ENCODE measurements at places on chromosomes 4 and X.

GRCh38 chr4:101807351-101807750 lies 16.8 kb downstream of the BANK1 start:
- no peak for DNase-seq

GRCh38 chrX:70423936-70424675 lies 992 bp downstream of the GDPD2 start:
- no peak for DNase-seq

- DNase-seq = peak; percentile 5
Observed at GRCh38 chrX:134774190-134775048, 116.1 kb upstream of the PLAC1 start.

- DNase-seq = no peak
Observed at GRCh38 chr4:113142351-113142750, 92.9 kb downstream of the ANK2 start.

- no peak for DNase-seq
Observed at GRCh38 chr4:186902361-186902760, 178.7 kb upstream of the FAT1 start.

- peak; percentile 67 for DNase-seq
Observed at GRCh38 chr4:122099896-122100295, 52.2 kb upstream of the BLTP1 start.

DNA sequence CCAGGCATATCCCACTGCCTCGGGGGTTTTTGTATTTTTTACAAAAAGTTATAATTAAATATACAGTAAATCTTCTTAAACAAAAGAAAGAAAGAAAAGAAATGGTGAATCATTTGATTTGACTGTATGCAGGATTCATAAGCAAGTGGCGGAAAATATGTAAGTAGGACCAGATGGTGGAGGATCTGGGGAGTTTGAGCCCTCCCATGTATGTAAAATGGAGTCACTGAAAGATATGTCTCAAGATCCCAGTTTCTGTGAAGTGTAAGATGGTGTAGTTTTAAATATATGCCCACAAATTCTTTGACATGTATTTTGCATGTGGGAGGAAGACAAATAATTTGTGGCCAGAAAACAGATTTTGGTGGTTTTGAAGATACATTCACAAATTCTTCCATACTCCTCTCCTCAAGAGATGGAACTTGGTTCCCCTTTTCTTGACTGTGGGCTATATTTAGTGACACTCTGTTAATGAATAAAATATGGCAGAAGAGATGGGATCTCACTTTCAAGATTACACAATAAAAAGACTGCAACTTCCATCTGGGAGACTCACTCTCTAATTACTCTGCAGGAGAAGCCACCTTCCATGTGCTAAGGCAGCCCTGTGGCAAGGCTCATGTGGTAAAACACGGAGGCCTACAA lies 133.6 kb upstream of the S100G start:
- DNase-seq = no peak

GRCh38 chr4:102639598-102639997 lies 121.2 kb downstream of the MANBA start:
- DNase-seq = no peak

DNA sequence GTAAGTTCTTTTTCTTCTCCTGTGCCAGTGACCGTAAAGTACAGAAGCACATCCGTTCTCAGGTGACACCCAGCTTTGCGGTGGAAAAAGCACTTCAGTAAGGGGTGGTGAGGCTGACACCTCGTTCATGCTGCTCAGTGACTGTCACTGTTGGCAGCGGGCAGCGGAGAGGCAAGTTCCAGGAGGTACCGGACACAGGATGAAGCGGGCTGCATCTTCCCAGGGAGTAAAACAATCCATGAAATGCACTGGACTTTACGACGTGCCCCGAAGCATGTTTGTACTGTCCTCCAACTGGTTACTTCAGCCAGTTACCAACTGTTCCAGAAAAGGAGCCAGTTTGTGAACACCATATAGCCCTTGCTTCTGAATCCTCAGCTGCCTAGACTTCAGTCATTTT lies 110.7 kb downstream of the ZNF827 start:
- DNase-seq = no peak

- no peak for DNase-seq
Observed at GRCh38 chr4:73692254-73692653, 48.1 kb upstream of the CXCL8 start.

DNA sequence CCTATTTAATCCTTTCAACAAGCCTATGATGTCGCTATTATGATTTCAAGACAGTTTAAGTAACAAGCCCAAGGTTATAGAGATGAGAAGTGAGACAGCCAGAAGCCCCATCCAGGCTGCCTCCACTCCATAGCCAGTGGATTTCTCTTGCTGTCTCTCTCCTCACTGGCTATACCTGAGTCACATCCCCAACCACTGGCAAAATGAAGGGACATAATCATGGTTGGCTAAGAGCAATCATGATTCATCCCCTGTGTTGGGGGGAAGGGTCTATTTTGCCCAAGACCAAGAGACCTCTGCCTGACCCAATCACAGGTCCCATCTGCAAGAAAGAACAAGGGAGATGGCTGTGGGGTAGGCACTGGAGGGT lies 334.9 kb upstream of the GATB start:
- no peak for DNase-seq

DNA sequence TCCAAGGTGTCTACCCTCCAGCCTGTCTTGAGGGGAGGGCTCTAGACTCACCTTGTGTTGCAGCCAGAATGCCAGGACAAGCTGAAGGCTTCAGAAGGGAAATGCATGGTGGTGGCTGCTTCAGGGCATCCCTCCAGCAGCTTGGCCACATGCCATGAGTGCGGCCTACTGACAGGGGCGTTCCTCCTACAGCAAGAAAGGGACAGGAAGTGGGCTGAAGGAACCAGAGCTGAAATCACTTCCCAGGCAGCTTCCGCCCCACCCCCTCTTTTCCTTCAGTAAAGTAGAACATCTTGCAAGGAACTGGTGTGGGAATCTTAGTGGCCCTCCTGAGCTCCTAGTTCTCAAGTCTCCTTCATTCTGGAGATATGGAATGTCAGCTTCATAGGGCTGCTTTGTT lies 167.5 kb upstream of the DGKK start:
- no peak for DNase-seq

DNA sequence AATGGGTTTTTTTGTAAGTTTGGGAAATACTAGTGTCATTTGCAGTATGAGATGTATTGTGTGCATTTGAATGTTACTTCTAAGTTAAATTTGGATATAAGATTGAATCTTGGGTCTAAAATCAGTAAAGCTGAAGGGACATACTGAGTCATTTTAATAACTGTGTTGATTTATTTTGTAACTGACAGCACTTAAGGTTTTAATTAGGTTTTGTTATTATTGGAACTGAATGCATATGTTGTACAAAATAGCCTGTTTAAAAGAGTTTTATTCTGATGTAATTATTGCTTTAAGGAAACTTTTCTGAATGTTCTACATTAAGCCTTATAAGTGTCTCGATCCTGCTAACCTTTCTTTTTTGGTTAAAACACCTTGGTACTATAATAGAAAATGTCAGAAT lies 396.6 kb downstream of the MAPK10 start:
- DNase-seq = no peak

DNA sequence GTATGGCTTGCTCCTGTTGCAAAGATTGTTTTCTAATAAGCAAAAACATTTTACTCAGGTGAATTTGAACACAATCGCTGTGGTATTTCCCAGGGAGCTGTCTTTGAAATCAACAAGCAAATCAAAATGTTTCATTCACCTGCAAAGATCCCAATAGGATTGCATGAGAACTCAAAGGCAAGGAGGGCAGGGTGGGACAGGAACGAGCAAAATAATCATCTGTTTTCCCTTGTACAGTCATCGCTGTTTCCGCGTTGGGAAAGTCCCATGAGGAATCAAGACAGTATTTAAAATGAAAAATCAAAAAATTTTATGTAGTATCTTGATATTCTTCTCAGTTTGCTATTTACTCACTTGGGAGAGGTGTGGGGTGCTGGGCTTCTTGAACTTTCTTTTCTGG lies 198.8 kb downstream of the STIM2 start:
- DNase-seq = no peak

- DNase-seq = no peak
Observed at GRCh38 chr4:143375326-143376073, 38.8 kb downstream of the GAB1 start.

DNA sequence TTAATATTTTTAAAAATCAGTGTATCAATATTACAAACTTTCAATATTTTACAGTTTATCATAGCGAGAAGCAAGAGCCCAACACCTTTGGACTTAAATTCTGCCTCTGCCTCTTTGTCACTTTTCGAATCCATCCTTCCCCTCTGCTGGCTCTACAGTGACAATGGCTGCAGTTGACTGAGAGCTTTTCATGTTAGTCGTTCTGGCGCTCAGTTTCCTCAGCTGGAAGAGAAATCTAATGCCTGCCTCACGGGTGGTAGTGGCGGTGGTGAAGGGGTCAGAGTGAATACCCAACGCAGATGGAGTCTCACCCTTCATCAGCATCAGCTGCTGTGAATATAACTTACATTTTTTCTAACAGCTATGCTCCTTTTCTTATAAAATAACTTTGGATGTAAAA lies 144.8 kb downstream of the NWD2 start:
- no peak for DNase-seq

Measured in astrocyte of the cerebellum (primary cell).